ENCODE measurements at places on chromosomes 1 and 21.

- DNase-seq = no peak
Measured at GRCh38 chr1:99713006-99713405, 53.4 kb downstream of the FRRS1 start.

- no peak for DNase-seq
Measured at GRCh38 chr21:43890042-43890441, 25.0 kb downstream of the AGPAT3 start.

- no peak for DNase-seq
Measured at GRCh38 chr1:68725001-68725752, 228.3 kb upstream of the DEPDC1 start.

DNA sequence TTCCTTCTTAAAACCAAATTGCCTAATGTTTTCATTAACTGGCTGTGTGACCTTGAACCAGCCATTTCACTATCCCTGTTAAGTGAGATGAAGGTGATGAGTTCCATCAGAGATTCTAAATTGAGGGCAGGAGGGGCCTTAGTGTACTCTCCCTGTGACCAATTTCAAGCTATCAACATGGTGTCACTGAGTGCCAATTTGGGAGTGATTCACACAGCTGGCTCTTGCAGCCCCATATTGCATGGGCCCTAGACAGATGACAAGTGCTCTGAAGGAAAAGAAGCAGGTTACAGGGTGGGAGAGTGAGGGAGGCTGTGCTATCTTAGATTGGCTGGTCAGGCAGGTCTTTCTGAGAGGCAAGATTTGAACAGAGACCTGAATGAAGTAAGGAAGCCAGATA, 13.0 kb upstream of the TACSTD2 start:
- no peak for DNase-seq

DNA sequence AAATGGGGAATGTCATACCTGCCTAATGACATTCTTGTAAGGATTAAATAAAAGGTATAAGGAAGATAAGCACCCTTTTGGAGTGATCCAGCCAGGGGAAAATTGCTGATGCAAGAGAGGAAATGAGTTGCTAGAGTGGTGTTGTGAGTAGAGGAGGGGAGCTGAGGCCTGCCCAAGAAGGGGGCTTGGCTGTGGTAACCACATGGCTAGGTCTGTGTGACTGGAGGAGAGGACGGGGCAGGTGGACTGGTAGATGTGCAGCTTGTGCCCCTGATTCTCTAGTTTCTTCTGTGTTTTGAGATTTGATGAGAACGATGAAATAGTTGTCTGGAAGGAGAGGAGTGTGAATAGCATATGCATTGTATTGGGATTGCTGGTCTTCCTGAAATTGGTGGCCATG, 6.6 kb downstream of the TXLNA start:
- DNase-seq = no peak

GRCh38 chr1:169200319-169200718, 93.8 kb downstream of the ATP1B1 start:
- no peak for DNase-seq

- peak; percentile 28 for DNase-seq
Measured at GRCh38 chr1:26786437-26787380, 1.0 kb upstream of the PIGV start.

- DNase-seq = no peak
Measured at GRCh38 chr1:151668090-151668489, 48.5 kb downstream of the CELF3 start.

DNA sequence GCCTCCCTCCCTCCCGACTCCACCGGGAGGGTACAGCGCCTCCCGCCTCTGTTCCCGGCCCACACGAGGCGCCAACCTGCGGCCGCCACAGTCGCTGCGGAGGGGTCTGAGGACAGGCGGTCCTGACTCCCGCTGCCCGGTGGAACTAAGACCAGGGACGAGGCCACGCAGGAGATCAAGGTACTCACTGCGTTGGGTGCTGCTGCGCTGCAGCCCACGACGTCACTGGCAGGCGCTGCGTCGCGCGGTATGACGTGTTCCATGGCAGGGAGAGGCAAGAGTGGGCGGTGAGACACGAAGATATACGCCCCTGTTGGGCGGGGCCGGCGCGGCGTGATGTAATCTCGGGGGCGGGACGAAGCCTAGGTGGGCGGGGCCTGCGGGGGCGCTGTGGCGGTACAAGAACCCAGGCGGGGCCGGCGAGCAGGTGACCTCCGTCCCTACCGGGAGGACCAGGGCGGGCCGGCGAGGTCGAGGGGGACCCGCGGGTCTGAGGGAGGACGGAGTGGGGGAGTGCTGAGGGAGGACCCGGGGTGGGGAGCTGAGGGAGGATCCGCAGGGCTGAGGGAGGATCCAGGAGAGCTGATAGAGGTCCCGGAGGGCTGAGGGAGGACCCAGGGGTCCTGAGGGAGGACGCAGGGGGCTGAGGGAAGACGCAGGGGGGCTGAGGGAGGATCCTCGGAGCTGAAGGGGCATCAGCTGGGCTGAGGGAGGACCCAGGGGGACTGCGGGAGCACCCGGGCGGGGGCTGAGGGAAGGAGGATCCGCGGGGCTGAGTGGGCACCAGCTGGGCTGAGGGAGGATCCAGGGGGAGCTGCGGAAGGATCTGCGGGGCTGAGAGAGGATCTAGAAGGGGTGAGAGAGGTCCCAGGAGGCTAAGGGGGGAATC, at the start of gene MRPL55:
MRPL55 (minus strand) TSS at position 227 of the 889 bp plus-strand sequence. CDS start 1,039 bp downstream, outside the sequence.
- peak; percentile 97 for DNase-seq

DNA sequence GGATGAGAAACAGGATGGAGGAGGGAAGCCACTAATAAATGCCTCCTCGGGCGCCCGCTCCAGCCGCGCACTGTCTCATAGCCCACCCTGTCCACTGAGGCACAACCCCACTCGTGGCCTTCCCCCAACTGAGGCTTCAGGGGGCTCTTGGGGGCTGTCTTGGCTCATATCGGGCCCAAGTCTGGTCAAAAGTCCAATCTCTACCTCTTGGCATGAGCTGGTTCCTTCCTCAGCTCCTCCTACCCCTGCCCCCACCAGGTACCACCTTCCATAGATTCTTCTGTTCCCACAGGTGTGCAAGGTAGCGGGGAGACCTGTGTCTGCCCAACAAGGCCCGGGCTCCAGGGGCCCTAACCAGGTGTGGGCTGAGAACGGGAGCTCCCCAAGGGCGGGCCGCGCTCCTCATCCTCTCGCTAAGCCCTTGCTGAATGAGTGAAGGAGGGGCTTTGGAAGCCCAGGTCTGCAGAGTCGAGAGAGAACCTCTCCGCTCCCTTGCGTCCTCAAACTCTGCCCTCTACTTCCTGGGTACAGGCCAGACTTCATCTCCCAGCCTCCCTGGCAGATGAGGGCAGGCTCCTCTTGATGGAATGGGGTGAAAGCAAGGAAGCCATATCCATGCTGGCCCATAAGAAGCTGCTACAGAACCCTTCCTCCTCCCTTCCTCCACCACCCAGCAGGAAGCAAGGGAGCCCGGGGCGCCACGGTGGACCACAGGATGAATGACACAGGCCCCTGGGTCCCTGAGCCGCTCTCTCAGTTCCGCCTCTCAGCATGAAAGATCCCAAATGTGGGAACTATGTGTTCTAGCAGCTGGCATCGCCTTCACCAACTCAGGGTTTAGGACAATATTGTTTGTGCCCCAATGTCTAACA, 74.7 kb downstream of the PSMG1 start:
- DNase-seq = no peak

GRCh38 chr1:52978045-52978444, 51.0 kb downstream of the SCP2 start:
- DNase-seq = no peak

DNA sequence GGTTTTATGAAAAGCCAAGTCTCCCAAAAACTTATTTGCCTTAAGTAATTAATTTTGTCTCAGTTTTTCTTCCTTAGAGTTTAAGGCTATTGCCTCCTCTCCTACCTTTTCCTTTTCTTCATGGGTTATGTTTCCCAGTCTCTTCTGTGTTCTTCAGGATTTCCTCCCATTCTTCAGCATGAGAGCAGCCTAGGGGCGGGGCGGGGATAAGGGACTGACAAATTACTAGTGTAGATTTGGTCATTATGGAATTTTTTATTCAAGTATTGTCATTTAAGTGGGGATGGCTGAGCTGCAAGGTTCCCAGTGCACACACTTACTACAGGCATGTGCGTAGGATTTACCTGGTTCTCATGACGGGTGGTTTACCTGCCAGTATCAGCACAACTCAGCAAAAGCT, 35.2 kb upstream of the PIGV start:
- DNase-seq = no peak

DNA sequence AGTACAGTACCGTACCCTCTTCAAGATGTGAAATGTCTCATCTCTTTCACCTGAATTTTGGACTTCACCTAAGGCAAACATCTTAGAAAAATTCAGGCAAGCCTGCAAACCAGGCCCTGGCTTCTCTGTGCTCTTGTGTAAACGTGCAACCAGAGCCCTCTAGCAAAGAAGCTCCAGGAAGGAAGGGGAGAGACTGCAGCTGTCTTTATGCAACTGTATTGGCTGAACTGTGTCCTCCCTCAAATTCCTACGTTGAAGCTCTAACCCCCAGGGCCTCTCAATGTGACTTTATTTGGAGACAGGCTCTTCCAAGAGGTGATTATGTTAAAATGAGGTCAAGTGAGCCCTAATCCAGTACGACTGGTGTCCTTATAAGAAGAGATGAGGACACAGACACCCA, 60.3 kb downstream of the SLC45A1 start:
- DNase-seq = no peak

DNA sequence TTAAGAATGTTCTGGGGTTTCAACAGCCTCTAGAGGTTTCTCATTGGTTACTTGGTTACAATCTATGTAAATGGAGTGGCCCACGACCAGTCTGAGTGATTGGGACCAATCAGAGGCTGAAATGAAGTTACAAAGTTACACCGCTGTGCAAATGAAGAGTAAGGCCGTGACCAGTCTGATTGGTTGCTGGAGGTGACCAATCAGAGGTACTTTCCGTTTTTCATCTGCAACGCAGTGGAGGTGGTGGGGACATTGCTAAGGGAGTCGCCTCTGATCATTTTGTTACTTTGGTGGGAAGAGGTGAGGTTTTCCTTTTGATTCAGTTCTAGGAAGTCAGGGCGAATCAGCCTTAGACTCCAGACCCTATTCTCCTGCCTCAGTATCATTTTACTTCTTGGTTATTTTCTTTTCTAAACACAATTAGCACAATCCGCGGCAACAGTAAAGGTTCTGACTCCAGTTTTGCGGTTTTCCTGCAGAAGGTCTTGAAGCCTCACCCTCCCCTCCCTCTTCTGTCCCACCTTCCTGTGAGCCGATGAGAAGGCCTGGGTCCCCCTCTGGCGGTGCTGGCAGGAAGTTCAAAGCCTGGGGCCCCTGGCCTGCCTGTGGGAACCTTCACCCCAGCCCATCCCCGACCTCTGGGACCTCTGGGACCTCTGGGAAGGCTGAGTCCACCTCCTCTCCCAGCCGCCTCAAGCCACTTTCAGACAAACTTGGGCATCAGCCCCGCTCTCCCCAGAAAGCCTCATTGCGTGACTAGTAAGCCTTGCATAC, 38.7 kb upstream of the TTC34 start:
- peak; percentile 58 for DNase-seq

GRCh38 chr1:148308832-148309458, 156.9 kb upstream of the NBPF11 start:
- DNase-seq = no peak

Data from CD4-positive, alpha-beta T cell treated with Interleukin-4 for 4 hours (primary cell).